A549 (cell line): ENCODE measurements at places on chromosomes 3 and 15.

- DNase-seq = no peak
These were observed 75.8 kb upstream of the FNDC3B start for GRCh38 chr3:171963546-171963945.

DNA sequence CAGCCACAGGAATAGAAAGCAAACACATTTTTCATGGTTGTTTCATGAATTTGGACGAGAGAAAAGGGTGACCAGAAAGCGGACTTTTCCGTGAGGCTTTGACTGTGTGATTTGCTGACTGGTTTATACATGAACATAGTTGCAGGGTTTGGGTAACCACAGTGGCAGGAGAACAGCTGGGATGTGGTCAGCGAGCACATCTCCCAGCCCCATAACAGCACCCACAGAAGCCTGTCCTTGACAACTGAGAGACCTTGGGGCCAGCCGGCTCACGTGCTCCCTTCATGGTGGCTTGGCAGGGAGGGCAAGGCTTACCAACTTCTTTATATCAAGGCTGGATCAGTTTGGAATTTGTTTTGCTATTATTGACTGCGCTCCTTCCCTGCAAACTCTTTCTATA is 13.2 kb upstream of the RGMA start:
- DNase-seq = no peak

GRCh38 chr3:127655641-127656040 is 17.1 kb upstream of the ABTB1 start:
- no peak for DNase-seq

DNA sequence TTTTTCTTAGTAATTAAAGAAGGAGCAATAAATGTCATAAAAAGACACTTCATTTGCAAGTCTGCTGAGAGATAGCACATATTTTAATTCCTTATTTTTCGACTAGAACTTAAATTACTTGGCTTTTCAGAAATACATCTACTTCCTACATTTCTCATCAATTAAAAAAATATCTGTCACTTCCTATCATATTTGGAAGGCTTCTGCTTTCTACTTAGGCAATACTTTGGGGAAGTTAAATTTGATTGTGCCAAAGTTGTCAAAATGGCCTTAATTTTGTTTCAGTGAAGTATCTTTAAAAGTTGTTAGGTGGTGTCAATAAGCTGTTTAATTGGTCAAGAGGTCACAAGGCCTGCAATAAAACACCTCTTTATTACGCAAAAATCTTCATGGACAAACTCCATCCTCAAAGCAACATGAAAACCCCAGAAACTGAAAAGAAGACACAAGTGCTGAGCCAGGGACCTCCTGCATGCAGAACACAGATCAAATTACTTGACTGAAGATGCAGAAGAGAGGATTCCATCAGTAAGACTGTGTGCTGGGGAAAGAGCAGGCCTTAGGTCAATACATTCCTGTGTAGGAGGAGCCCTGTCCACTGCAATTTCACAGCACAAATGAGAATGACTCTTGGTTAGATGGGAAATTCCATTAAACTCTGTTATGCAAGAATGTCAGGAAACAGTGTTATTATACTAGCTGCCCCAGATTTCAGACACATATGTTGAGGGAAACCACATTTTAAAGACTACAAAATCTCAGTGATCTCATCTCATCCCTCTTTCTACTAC is 48.0 kb upstream of the FSTL1 start:
- peak; percentile 43 for DNase-seq

DNA sequence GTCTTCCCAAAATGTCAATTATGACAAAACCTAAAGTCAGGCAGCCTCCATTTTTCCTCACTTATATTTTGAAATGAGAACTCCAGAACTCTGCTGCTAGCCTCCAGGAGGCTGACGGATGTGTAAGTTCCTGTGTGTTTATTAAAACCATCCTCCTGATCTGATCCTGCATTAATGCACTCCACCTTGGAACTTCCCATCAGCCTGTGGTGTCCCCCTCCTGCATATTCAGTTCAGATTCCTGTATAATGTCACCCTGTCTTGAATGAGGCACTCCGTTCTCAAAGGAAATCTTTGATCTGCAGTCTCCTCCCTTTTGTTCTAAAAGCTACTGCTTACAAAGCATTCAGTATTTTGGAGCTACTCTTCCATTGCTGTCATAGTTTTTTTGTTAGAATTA is 318.2 kb upstream of the ONECUT1 start:
- no peak for DNase-seq

DNA sequence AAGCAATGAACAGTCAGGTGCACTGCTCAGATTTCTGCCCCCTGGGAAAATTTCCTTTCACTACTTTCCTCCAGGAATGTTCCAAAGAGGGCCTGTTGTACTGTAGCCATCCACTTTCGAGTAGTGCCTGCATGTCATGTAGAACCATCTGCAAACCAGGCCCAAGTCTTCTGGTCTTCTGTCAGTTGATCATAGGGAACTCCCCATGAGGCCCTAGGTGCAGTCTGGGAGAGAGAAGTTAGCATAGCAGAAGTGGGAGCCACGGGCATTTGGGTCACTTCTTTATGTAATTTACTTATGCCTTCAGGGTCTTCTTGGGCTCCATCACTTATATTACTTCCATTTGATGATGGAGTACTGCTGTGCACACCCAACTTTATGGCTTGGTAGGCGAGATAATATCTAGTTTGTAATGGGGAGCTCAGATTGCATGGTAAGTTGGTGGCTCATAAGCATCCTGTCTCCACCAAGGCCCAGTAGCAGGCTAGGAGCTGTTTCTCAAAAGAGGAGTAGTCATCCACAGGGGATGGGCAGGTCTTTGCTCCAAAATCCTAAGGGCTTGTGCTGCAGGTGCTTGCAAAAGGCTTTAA is 151.4 kb downstream of the NFKBIZ start:
- no peak for DNase-seq

GRCh38 chr3:30399394-30400181 is 206.8 kb upstream of the TGFBR2 start:
- DNase-seq = no peak

- no peak for DNase-seq
These were observed 343.7 kb downstream of the ERC2 start for GRCh38 chr3:56124546-56124945.

DNA sequence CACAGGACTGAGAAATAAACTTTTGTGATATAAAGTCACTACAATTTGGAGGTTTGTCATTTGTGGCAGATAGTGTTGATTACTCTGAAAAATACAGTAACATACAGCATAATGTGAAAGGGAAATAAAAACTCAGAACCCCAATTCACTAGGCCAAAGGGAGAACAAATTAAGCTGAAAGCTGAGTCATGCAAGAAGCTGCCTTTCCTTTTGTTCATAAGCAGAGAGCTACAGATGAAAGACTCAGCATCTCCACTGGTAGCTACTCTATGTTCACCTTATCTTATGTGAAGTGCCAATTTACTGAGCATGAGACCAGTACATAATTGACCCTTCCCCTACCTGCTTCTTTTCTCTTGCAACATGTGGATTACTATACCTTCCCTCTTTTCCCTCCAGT is 19.3 kb upstream of the SLTM start:
- DNase-seq = no peak

- no peak for DNase-seq
These were observed 67.0 kb upstream of the GPR149 start for GRCh38 chr3:154496978-154497377.

DNA sequence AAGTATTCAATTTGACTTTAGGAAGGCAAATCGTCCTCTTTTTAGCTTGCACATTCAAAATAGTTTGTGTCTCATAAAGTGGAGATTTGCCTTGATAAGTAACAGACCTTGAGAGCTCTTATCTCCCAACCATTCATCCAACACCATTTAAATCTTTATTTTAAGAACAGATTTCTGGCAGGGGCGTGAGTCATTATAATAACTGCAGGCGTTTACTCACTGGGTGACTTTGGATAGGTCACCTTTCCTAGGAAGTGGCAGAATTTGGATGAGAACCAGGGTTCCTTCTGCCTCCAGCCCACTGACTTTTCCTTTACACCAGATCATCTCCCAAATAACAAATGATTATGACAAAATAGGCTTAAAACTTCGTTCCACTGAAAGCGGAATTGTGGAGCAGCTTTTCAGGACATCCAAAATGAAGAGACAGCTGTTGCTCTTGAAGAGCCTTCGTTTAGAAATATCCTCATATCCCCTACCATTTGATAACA is 5.0 kb downstream of the LMCD1 start:
- DNase-seq = no peak

GRCh38 chr15:85837011-85837433 is 42.3 kb upstream of the KLHL25 start:
- peak; percentile 71 for DNase-seq

GRCh38 chr3:11224870-11225229 is 47.3 kb upstream of the ATG7 start:
- DNase-seq = no peak

GRCh38 chr3:123733805-123734526 is 149.1 kb upstream of the HACD2 start:
- peak; percentile 23 for DNase-seq

DNA sequence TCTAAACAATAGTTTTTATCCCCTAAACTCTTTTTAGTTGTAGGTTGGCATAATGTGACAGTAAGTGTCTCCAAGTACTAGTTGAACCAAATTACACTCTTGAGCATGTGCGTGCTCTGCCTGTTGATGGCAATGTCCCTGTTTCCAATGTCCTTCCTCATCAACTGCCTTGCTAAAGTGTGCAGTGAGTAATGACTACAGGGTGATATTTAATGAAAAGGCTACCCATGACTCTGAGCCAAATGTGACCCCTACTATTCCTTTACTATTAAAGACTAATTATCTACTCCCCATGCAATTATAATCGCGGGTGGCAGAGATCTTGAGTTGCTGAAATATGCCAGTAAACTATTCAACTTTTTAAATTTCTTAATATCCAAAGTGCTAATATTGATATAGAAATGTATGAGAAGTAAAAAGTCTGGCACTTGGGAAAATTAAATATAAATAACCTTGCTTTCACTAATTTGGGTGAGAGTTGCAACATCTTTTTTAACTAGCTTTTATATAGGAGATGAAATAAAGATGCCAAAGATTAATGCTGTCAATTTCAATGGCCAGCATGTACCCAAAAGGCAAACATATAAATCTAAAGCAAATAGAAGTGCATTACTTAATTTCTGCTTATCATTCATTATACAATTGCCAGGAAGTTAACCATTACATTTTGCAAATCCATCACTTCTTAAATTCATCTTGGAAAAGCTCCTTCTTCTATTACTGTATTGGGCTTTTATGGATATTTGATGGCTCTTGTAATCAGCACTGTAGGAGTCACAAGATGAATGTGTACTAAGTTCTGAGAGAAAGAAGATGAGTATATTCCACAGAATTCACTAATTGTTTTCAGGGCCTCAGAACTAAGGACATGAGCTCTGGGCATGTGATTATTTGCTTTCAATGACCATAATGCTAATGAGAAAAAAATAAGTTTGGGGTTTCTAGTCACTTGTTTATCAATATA is 518.2 kb upstream of the NAALADL2 start:
- DNase-seq = no peak

- no peak for DNase-seq
These were observed 957 bp downstream of the ADCY5 start for GRCh38 chr3:123447749-123448517.

- no peak for DNase-seq
These were observed 461.6 kb downstream of the WDR72 start for GRCh38 chr15:53297828-53298227.

- no peak for DNase-seq
These were observed 51.6 kb upstream of the LCTL start for GRCh38 chr15:66617137-66618090.

- no peak for DNase-seq
These were observed 71.3 kb downstream of the ANP32A start for GRCh38 chr15:68749365-68749764.

- no peak for DNase-seq
These were observed 249.4 kb downstream of the LPP start for GRCh38 chr3:188403404-188403803.

- no peak for DNase-seq
These were observed 302.5 kb upstream of the PROK2 start for GRCh38 chr3:72087420-72087819.

DNA sequence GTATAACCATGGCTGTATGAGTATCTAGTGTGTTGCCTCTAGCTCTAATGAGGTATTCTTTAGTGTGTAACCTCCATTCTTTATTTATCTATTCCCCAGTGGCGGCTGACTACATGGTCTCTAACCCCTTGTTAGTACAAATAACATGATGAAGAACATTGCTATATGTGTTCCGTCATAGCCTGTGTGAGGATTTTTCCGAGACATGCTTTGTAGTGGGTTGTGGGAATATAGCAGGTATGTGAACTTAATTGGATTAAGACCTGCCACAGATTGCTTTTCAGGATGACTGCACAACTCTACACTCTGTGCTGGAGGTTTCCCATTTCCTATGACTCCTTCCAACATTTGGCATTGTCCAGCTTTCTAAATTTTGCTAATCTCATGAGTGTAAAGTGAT is 563.4 kb downstream of the ROBO1 start:
- no peak for DNase-seq

- peak; percentile 86 for DNase-seq
These were observed 3.0 kb upstream of the ISLR2 start for GRCh38 chr15:74127255-74127953.

- DNase-seq = peak; percentile 36
These were observed 36.4 kb downstream of the FAM3D start for GRCh38 chr3:58630076-58630709.

DNA sequence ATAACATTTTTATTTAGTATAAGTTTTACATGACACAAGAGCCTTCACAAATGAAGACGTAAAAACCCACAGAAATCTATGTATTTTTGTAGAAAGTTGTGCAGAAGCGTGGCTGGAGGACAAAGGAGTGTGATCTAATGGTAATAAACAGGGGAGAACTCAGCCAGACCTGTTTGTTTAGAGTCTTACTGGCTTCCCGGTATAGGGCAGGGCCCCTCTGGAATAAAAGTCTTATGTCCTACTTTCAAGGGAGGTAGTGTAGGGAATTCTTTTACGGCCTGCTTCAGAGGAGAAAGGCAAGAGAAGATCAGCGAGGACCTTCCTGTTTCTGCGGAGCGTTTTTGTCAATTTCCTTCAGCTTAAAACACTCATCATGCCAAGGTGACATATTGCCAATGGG is 103.6 kb downstream of the TGFBR2 start:
- no peak for DNase-seq

DNA sequence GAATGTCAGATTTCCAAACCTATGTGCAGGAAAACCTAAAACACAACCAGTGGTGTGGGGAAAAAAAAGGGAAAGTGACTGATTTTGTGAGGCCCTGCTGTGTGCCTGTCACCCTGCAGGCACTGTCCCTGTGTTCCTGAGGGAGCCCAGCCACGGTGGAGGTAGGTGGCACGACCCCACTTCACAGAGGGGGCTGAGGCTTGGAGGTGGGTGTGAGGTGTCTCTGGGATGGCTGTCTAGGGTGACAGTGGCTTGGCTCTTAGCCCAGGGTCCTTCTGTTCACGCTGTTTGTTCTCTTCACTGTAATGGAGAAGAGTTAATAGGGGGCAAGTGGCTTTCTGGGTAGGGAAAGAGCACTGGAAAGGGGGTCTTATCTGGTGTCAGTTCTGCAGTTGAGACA is 22.6 kb downstream of the RASGRF1 start:
- DNase-seq = no peak
